ENCODE measurements at places on chromosomes 3 and 15.

DNA sequence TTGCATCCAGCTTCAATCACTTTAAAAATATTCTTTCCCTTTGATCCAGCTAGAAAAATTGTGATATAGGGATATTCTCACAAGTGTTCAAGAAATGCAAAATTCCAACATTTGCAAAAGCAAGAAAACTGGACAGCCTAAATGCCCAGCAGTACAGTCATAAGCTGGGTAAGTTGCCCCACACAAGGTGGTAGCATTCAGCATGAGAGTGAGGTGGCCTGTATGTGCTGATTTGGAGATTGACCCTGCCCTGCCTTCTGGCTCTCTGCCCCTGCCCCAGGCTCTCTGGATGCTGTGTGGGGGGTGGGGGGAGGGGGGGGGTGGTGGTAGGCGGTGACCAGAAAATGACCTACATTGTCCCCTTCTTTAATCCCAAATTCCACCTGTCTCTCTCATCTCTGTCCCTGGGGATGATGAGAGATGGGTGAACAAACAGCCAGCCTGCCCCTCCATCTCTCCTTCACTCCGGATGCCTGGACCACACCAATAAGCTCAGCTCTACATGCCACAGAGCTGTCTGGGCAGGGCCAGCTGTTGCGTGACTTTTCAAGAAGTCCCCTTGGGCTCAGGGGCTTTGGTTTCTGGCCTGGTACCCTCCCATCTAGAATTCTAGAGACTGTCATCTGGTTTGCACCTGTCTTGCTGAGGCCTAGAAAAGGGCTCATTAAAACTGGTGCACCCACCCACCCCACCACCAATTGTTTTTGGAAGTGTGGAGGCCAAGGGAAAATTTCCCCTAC lies 42.2 kb downstream of the SLC28A1 start:
- DNase-seq, result no peak

DNA sequence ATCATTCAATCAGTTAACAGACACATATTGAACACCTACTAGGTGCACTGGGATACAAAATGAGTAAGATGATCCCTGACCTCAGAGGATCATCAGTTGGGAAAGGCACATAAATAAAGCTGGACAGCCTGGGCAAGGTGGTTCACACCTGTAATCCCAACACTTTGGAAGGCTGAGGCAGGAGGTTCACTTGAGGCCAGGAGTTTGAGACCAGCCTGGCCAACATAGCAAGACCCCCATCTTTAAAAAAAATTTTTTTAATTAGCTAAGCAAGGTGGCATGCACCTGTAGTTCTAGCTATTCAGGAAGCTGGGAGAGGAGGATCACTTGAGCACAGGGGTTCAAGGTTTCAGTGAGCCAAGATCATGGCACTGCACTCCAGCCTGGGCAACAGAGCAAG lies 3.7 kb upstream of the KLHL24 start:
- DNase-seq, result no peak

- no peak for DNase-seq
Observed at GRCh38 chr3:55662683-55663082, 175.6 kb upstream of the WNT5A start.

- no peak for DNase-seq
Observed at GRCh38 chr15:92586966-92587365, 68.6 kb downstream of the FAM174B start.

GRCh38 chr15:96766366-96766765 lies 435.9 kb downstream of the NR2F2 start:
- no peak for DNase-seq
